ENCODE measurements at places on chromosomes 1 and 21. TPM values are rescaled to one million over a fixed set of nuclear protein-coding genes. Genes with fewer than 3 reads are reported as not detected.

LRRC3 gene
- total RNA-seq = under 0.01 TPM

PDZK1 gene
- total RNA-seq = under 0.01 TPM

SFN gene
- total RNA-seq = 0.32 TPM

SLC44A3 gene
- 1.9 TPM for total RNA-seq

KRTAP10-7 gene
- total RNA-seq = not detected

OVAAL gene
- not detected for total RNA-seq

DAB1 gene
- total RNA-seq = not detected

HTR1D gene
- total RNA-seq = 2.3 TPM

ELAPOR1 gene
- total RNA-seq = 0.64 TPM

GJA9 gene
- total RNA-seq = not detected

NR1I3 gene
- total RNA-seq = not detected

ADORA1 gene
- 8.7 TPM for total RNA-seq

NMNAT2 gene
- 1.3 TPM for total RNA-seq

CDKN2C gene
- 18.0 TPM for total RNA-seq

PDE9A gene
- total RNA-seq = 3.9 TPM

FAM72A gene
- 2.3 TPM for total RNA-seq

MYOG gene
- not detected for total RNA-seq

SV2A gene
- 19.4 TPM for total RNA-seq

OR2G6 gene
- total RNA-seq = not detected

LCE1B gene
- not detected for total RNA-seq

CD34 gene
- 0.43 TPM for total RNA-seq

CD5L gene
- total RNA-seq = not detected

Measured in fibroblast of villous mesenchyme (primary cell).